ENCODE measurements at places on chromosomes 6 and 20.

DNA sequence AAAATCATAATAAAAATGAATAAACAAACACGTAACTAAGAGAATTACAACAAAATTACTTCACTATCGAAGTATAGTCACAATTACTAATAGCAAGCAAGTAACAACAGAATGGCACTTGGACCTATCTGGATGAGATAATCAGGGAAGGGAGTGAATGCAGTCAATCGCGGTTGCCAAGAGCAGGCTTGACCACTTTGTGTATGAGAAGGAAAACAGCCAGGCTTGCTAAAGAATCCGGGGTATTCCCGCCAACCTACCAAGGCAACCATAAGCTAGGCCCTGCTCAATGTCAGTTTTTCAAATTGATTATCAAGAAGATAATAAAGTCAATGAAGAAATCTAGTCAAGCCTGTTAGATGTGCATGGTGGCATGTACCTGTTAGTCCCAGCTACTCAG, 39.7 kb downstream of the PXDC1 start:
- no peak for DNase-seq

GRCh38 chr20:44070139-44070900, 116.7 kb downstream of the JPH2 start:
- DNase-seq: no peak

- no peak for DNase-seq
These were observed 128.9 kb upstream of the ZNF184 start for GRCh38 chr6:27601668-27602254.

DNA sequence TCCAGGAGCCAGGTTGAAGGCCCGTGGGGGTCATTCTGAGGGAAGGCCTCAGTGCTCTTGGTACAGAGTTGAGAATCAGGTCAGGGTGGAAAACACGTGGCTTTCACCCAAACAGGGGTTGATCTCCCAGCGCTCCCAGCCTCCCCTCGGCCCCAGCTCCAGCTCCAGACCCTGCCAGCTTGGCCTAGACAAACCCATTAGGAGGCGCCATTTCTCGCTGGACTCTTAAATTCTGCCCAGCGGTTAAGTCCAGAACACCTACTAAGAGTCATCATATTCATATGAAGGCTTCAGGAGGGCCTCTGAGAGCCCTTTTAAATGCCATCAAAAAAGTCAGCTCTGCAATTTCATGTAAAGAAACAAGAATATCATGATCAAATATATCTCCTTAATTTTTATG, 158.0 kb upstream of the RIN2 start:
- no peak for DNase-seq

- no peak for DNase-seq
These were observed 230.4 kb upstream of the PDE10A start for GRCh38 chr6:165893431-165893830.

DNA sequence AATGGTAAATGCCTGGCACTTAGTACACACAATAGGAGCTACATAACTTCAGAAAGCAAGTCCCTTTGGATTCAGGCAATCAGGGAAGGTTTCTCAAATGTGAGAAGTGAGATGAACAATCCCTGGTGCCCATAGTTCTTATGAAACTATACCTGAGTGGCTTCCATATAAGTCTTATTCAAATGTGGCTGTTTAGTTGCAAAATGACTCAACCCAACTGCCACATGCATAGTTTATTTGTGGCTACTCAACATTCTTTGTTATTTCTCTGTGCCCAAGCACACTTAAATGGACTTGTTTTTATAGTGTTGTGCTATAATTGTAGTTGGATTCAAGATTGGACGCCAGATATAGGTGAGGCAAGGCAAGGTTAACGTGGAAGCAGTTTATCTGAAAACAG, 93.7 kb upstream of the ATXN1 start:
- no peak for DNase-seq

DNA sequence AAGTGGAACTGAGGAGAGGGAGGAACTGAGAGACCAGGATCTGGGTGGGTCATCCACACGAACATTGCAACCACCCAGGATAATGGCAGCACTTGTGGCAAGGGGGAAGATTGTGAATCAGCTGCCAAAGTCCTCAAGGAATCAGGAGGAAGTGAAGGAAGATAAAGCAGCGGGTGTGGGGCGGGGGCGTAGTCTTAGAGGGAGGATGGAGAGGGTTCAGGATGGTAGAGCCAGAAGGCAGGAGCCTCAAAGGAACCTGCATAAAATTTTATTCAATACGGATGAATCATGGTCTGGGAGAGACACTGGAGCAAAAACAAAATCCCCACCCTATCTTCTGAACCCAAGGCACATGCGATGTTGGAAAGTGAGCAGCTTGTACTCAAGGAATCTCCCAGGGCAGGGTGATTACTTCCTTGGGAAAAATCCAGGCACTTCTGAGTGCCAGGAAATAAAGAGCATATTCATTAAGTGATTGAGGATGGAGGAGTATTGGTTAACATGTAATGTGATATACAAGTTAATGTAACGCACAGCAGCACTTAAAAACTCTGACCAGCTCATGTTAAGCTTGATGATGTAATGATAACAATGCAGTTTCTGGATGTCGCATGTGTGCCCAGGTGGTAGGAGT, 82.0 kb upstream of the B3GAT2 start:
- DNase-seq: no peak

DNA sequence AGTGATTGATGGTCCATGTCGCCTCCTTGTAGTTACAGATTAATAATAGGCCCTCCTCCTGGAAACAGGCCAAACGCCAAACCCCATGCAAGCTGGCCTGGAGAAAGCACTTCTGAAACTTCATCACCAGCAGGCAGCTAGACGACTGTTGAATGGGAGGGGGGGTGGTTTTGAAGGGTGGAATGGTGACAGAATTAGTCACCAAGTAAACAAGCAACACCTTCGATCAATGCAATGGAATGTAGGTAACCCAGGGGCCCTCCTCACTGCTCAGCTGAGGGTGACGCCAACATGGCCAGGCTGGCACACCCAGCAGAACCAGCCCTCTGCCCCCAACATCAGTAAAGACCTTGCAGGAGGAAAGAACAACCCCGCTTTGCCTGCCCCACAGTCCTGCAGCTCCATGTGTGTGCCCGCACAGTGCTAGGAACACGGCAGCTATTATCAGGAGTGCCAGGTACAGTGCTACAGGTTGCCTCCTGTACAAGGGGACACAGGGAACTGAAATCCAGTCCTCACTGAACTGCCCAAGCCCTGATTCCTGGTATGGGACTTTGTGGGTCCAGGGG, 2.7 kb downstream of the BCAS1 start:
- peak; percentile 99 for DNase-seq

DNA sequence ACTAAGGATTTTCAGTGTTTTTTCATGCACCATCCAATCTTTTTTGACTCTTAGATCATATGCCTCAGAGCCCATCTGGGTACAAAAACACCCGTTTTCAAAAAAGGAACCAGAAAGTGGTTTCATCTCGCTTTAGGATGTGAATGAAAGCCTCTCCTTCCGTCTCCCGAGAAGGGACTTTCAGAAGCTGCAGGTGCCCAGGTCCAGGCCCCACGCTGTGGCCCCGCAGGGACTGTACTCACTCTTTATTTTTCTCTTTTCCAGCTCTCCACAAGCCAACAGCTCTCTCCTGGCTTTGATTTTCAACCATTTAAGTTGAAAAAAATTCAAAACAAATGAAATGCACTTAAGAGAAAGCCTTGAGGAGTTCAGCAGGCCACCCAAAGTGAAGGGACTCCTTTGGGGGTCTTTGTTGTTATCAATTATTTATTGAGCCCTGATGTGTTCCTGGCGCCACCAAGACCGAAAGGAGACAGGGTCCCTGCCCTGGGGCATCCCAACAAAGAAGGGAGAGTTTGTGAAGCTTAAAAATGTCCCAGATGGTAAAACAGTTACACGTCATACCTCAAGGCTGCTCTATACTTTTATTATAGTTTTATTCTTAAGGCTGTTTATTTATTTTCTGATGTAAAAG, 467.3 kb downstream of the PREX1 start:
- no peak for DNase-seq

DNA sequence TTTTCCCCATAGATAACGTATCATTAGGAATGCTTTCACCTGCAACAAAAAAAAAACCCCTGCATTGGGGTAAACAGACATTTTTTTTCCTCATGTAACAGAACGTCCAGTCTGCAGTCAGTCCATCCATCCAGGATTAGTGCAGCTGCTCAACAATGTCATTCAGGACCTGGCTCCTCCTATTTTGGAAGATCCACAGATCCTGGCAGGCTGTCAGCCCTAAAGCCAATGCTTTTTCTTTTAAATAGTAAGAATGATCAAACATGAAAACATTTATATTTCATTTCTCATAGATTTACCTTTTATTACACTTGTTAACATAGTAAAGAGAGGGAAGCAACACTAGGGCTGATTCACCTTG, 116.5 kb upstream of the CCDC28A start:
- no peak for DNase-seq

- DNase-seq: peak; percentile 37
These were observed 4.6 kb upstream of the IER3 start for GRCh38 chr6:30748851-30749540.

DNA sequence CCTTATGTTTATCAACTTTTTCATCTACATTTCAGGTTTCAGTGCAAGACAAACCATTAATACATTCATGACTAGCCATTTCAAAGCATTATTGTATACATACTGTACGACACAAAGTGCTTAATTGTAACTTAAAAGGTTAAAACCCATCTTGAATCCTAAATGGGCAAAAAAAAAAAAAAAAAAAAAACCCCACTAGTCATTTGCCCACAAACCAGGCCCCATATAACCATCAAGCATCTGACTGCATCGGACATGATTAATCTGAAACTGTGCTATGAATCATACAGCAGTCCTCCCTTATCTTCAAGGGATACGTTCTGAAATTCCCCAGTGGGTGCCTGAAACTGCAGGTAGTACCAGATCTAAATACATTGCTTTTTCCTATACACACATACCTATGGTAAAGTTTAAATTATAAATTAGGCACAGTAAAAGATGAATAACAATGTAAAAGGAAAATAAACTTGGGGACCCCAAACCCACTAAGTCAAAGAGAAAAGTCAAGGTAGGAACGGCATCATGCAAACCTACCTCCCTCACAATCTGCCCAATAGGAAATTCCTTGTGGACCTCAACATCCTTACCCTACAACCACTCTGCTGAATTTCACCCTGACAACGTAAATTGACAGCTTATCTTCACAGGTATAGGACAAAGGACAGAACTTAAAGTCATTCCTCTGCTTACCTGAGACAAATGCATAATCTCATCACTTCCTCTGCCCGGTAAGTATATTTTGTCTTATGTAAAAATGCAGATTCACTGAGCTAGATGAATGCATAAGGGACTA, 14.3 kb downstream of the B4GALT5 start:
- DNase-seq: peak; percentile 85

GRCh38 chr6:402901-403658, 11.5 kb downstream of the IRF4 start:
- DNase-seq: no peak

DNA sequence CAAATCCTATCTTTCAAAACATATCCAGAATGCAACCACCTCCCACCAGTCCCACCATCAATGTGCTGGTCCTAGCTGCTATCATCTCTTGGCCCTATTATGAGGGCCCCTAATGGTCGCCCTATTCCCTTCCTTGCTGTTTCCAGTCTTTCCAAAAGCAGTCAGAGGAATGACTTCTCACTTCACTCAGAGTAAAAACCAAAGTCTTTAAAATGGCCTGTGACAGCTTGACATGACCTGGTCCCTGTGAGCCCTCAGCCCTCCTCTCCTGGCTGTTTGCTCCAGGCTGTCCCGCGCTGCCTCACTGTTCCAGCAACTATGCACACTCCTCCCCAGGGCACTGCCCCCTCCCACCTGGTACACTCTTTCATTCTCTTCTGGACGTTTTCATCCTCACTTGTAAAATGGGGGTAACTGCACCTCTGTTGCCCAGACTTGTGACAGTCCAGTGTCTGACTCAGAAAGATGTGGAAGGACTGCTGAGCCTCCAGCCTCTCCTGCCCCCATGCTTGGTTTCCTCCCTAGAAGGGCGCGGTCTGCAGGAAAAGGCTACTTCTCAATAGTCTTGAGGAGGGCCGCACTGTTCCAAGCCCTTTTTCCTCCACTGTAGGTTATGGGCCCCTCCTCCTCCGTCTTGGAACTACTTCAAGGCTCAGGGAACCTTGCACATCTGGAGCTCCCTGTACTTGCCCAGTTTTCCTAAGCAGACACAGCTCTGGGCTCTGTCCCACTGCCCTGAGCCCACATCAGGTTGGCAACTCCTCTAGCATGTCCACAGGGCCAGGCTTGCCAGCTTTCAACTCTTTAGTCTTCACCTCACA, 64.7 kb downstream of the MYH7B start:
- no peak for DNase-seq

GRCh38 chr6:11224252-11224965, 8.1 kb downstream of the NEDD9 start:
- DNase-seq: peak; percentile 37

DNA sequence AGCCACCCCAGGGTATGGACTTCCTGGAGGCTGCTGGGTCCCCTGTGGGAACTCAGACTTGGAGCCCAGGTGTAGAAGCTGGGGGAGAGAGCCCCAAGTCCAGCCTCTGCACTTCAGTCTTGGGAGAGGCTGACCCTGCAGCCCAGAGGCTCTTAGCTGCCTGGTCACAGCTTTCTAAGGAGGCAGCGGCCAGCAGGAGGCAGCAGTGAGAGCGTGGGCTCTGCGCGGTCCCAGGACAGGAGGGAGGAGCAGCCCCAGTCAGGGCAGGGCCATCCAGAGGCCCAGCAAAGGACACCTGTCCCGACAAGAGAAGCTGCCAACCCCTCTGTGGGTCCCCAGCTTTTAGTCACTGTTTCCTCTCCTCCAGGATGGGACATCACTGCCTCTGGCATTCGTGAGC, 9.4 kb downstream of the TREML2 start:
- no peak for DNase-seq

DNA sequence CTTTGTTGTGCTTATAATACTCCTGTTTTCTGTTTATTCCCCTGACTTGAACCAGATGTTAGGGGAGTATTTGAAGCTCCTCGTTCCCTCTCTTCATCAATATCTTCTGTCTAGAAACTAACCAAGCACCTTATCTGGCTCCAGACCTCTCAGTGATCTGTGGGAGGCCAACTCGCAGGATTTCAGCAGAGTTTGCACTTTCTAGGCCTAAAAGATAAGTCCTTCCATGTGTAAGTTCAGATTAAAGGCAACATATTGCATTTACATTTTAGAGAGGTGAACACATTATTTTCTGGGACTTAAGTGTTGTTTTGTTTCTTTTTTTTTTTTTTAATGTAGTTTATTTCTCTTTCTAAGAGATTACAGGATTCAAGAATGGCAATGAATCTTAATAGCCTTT, 139.4 kb upstream of the AKAP12 start:
- no peak for DNase-seq

- DNase-seq: no peak
These were observed 29.0 kb upstream of the SPDEF start for GRCh38 chr6:34585108-34585507.

- no peak for DNase-seq
These were observed 1.3 kb downstream of the DUSP15 start for GRCh38 chr20:31868853-31869672.

DNA sequence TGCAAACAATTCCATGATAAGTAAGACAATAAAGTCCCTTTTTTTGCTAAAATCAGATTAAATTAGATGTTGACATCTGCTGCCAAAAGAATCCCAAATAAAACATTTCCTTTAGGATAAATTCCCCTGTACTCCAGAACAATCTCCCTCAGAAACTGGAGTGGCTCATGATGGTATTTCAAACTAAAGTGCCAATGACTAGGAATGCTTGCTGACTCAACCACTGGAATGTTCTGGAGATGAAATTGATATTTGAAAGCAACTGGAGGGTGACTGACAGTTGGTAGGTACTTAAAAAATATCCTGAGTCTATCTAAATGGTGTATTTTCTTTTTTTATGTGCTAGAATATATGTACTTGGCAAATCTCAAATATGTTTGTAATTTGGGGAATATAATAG, 350.1 kb upstream of the TSHZ2 start:
- no peak for DNase-seq

GRCh38 chr6:170186941-170187668, 103.8 kb downstream of the DLL1 start:
- DNase-seq: no peak

- no peak for DNase-seq
These were observed 544.6 kb downstream of the ADGRB3 start for GRCh38 chr6:69179681-69180080.
